Activated effector memory CD4-positive, alpha-beta T cell treated with Interleukin-2 at 50 U/mL for 16 hours (primary cell): ENCODE measurements at places on chromosomes 12 and 14.
A peak's percentile ranks its signal among the peaks of the same experiment; 100 is the strongest.

DNA sequence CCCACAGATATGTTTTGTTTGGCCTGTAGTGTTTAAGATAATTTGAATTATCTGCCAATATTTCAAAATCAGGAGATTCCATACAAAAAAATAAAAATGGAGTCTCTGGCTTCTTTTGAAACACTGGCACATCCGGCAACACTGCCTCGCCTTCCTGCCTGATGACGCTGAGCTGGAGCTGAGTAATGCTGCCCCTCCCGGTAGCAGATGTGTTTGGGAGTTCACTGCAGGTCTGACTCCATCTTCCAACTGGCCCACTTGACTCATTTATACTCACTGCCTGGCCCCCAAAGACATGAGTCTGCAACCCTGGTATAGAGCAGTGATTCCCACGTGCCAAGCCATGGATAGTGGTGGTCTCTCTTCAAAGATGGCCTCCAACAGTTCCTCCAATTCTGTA is 7.4 kb downstream of the CIT start:
- DNase-seq, result no peak

GRCh38 chr12:5123921-5124320 is 80.2 kb downstream of the KCNA5 start:
- DNase-seq, result no peak

GRCh38 chr14:73719791-73720190 is 5.6 kb upstream of the PNMA1 start:
- no peak for DNase-seq

GRCh38 chr14:85233756-85234155 is 296.2 kb upstream of the FLRT2 start:
- no peak for DNase-seq

DNA sequence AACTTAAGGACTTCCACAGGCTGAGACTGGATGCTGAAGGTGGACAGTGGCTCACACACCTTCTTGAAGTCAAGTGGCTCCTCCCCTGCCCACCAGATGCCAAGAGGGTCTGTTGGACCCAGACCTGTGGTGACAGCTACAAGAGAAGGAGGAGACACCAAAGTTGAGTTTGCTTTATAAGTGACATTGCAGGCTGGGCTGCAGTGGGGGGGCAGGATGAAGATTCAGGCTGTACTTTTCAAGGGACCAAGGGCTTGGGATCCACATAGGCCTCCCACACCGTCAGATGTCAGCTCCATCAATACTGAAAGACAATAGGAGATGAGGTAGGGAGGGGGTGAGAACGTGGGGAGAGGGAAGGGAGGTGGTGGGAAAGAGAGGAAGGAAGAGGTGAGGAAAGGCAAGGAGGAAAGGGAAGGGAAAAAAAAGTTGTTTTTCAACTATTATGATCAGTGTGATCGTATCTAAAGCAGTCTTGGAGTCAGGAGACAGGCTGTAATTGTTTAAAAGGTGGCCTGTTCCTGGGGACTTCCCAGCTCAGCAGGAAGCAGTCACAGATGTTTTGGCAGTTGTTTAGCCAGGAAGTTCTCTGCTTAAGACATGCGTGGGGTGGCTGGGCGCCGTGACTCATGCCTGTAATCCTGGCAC is 84.1 kb upstream of the RESF1 start:
- peak; percentile 53 for DNase-seq

GRCh38 chr12:118493962-118494361 is 117.6 kb downstream of the SUDS3 start:
- no peak for DNase-seq

DNA sequence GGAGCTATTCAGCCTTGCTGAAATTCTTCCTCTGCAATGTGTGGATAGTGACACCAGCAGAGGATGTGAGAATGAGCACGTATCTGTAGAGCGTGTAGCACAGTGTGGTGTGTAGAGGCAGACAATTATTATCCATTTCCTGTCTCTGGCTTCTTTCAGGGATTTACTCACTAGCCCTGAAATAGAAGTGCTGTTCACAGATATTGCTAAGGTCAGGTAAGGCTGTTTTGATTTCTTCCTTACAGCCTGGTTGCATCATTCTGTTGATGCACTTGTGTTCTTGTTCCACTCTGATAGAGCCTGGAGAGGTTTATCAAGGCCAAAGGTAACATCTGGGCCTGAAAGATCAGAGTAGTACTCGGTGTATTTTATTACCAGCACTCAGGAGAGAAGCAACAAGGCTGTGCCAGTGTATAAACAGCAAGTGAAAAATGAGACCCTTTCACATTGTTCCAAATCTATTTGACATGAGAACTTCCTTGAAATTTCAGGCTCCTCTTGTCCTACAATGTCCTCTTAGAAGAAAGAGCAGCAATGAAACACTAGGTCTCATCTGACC is 16.7 kb downstream of the ARG2 start:
- no peak for DNase-seq

GRCh38 chr14:22488522-22489243 is 100.3 kb downstream of the DAD1 start:
- no peak for DNase-seq

DNA sequence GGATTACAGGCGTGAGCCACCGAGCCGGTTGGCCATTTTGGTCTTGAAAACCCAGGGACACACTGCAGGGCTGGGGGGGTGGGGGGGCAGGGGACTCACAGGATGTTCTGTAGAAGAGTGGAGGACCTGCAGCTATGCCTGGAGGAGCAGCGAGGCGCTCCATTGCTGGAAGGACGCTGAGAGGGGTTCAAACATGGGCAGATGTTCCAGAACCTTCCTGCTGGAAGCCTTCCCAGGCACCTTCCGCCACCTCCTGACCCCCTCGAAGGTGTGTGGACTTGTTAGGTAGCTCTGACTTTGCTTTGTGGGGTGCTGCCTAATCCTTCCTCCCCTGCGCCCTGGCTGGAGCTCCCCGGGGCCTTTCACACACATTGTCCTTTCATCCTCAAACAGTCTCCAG is 19.6 kb upstream of the PPP1R13B start:
- DNase-seq, result no peak

GRCh38 chr14:20328705-20329104 is 4.4 kb downstream of the CCNB1IP1 start:
- no peak for DNase-seq

- no peak for DNase-seq
These were observed 3.8 kb upstream of the SDSL start for GRCh38 chr12:113418213-113418879.

GRCh38 chr14:36222952-36223468 is 46.5 kb upstream of the PTCSC3 start:
- DNase-seq, result no peak

- DNase-seq, result no peak
These were observed 197.1 kb upstream of the FOXN3 start for GRCh38 chr14:89614009-89614691.

DNA sequence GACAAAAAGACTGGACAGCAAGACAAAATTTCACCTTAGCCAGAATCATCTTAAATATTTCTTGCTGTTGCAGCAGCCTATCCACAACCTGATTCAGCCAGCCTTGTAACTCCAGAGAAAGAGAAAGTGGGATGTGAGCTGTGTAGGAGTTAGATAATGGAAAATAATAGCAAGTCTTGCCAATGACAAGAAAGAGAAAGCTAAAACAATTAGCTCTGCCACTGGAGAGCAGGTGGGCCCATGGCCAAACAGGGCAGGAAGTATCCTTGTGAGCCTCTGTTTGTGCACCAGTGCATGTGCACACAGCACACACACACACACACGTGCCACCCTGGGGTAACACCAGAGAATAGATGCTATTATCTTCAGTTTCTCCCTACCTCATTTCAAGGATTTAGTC is 106.0 kb upstream of the CCDC196 start:
- DNase-seq, result no peak

DNA sequence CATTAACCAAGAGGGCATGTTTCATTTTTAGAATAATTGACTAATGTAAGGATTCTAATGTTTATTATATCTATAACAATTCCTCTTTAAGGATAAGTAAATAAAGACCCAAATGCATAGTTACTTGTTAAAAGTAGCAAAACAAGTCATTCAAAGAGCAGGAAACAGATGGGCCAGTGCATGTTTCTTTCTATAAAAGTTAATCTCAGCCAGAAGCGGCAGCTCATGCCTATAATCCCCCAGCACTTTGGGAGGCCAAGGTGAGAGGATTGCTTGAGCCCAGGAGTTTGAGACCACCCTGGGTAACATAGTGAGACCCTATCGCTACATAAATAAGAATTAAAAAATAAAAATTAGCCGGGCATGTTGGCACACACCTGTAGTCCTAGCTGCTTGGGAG is 391.0 kb upstream of the RGS6 start:
- no peak for DNase-seq

- no peak for DNase-seq
These were observed 2.7 kb upstream of the ASPG start for GRCh38 chr14:104082807-104083206.

GRCh38 chr14:50798048-50798421 is 32.9 kb downstream of the NIN start:
- DNase-seq, result no peak

GRCh38 chr12:52659951-52660350 is 7.9 kb upstream of the KRT2 start:
- DNase-seq, result no peak

- no peak for DNase-seq
These were observed 1936.8 kb upstream of the SEL1L start for GRCh38 chr14:83470466-83470865.

DNA sequence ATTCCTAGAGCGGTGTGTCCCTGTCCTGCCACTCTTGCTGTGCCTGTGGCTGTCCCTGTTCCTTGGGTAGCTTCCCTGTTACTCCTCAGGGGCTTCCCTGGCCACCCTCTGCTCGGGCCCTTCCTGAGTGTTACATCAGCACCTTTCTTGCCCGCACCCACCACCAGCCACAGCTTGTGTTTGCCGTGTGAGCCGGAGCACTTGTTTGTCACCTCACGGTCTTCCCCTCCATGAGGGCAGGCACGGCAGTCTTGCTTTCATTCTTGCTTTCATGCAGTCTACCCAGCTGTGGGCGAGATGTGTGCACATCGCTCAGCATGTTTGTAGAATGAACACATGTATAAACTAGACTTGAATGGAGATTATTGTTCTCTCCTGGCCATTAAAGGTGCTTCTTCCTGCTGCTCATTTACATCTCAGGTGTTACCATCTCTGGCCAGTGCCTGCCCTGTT is 42.0 kb downstream of the TRAF3 start:
- peak; percentile 44 for DNase-seq

- no peak for DNase-seq
These were observed 27.5 kb downstream of the SLC25A29 start for GRCh38 chr14:100278702-100279101.

DNA sequence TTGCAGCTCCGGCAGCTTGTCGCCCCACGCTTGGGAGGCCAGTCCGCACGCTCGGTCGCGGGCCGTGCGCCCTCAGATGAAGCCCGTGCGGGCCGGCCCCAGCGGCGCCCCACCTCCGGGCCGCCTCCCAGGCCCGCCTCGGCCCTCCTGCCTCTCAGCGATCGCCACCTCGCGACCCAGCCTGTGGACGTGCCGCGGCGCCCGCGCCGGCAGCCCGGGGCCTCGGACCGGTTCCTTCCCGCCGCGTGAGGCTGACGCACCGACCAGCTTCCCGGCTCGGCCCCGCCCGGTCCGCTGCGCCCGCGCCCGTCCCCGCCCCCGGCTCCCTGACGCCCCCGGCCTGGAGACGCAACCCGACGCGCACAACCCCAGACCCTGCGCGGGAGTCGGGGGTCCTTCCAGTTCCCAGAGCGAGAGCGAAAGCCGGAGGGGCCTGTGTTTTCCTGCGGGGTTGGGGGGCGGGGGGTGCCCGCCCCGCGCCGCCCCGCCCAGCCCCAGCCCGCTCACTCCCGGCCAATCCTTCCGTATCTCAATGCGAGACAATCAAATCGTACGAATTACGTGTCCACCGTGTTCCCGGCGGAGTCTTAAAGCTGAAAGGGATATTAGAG is at the start of gene ERO1A:
Gene ERO1A (minus strand): TSS at position 78 of the 611 bp plus-strand sequence. CDS start 77 bp downstream, at position 1.
- peak; percentile 56 for DNase-seq

- no peak for DNase-seq
These were observed 53.8 kb downstream of the MIS18BP1 start for GRCh38 chr14:45199230-45199629.

DNA sequence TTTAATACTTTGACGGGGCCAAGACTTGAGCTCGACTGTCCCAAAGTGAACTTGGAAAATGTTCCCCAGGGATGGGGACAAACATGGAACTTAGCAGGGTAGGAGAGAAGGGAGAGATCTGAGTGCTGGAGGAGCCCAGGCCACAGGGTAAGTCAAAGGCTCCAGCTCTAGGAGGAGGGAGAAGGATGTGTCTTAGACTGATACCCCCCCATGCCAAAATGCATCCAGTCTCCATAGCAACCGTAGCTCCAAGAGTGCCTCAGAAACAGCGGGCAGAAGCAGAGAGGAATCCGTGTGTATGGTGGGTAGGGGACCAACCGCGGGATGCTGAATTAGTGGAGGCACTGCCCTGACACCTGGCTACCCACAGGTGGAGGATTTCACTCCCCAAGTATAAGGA is 845 bp upstream of the AGAP2 start:
- DNase-seq, result no peak

- DNase-seq, result no peak
These were observed 218.8 kb downstream of the DPF3 start for GRCh38 chr14:72675126-72675525.

- no peak for DNase-seq
These were observed 403.3 kb upstream of the PRICKLE1 start for GRCh38 chr12:42992826-42993225.

DNA sequence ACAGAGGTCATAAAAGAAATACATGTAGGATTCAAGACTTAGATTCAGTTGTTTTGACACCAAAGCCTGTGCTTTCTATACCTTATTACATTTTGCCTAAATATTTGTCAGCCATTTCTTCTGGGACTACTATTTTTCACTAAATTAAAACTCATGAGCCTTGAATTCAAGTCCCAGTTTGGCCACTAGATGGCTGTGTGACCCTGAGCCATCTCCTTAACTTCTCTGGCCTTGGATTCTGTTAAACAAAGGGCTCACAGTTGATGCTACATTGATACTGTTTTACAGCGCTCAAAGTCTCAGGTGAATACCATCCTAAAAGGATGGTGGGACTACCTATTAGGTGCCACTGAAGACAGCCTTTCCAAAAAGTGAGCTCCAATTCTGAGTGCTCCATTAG is 39.6 kb upstream of the CCDC198 start:
- no peak for DNase-seq

DNA sequence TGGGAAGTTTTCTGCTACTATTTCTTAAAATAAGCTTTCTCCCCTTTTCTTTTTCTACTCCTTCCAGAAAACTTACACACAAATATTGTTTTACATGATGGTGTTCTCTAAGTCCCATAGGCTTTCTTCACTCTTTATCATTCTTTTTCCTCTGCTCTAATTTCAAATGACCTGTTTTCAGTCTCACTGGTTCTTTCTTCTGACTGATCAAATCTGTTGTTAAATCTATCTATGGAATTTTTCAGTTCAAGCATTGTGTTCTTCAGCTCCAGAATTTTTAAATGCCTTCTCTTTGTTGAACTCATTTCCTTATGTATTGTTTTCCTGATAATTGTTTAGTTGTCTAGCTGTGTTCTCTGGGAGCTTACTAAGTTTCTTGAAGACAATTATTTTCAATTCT is 29.5 kb upstream of the CNOT2 start:
- no peak for DNase-seq

GRCh38 chr14:70771781-70772212 is 37.5 kb downstream of the MAP3K9 start:
- no peak for DNase-seq

GRCh38 chr14:103488960-103489359 is 33.7 kb downstream of the CKB start:
- no peak for DNase-seq
